Astrocyte (in vitro differentiated cells and primary cell): ENCODE measurements at places on chromosomes 6 and 20. TPM values are rescaled to one million over a fixed set of nuclear protein-coding genes. Genes with fewer than 3 reads are reported as not detected.

POFUT1 gene
- total RNA-seq = 60.6 and 65.5 TPM in 2 replicates

GSTA2 gene
- total RNA-seq = not detected in 2 replicates

RUNX2 gene
- total RNA-seq = 26.1 and 32.6 TPM in 2 replicates

TDP2 gene
- total RNA-seq = 27.2 and 27.3 TPM in 2 replicates

CBFA2T2 gene
- 12.2 and 14.6 TPM in 2 replicates for total RNA-seq

BPIFA1 gene
- total RNA-seq = not detected in 2 replicates

NKX2-2 gene
- not detected in 2 replicates for total RNA-seq

DNA sequence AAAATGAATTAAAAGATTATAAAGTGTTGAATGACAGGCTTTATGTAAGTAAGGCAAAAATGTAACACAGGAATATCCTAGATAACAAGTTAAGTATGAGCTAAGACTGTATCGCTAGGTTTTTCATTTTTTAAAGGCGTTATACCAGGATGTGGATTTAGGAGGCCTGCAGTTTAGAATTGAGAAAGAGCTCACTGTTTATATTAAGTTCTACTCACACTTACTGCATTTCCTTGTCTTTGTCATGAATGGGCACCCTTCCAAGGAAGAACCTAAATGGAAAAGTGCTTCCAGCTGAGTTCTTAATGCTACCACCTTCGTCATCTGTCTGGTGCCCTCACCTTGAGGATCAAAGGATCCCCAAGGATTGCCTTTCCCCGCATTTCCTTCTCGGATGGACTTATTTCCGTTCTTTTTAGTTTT is 148.7 kb downstream of the SOX4 start:
- H3K27me3 ChIP-seq = no peaks in the 10 kb centered on the region
- DNase-seq = peak; percentile 90

- peak; percentile 72 for DNase-seq
- peaks cover 8% of the 10 kb centered on the region for H3K4me1 ChIP-seq
- peak overlapping the region; percentile 46 for H3K27ac ChIP-seq
Observed at GRCh38 chr6:105045526-105045925, 88.6 kb downstream of the LIN28B start.

DNA sequence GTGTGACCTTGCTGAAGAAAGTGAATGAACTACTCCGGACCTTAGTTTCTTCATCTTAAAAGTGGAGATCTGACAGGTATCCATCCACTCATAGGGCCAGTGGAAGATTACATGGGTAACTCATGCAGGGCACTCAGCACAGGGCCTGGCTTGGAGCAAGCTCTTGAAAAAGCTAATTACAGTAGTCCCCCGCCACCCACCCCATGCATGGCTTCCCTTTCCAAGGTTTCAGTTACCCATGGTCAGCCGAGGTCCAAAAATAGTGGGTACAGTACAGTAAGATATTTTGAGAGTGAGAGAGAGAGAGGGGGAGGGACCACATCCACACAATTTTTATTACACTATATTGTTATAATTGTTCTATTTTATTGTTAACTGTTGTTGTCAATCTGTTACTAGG is 7.1 kb upstream of the PMEPA1 start:
- no peak overlapping the region for H3K4me3 ChIP-seq
- no peaks in the 10 kb centered on the region for H3K36me3 ChIP-seq
- peak overlapping the region; percentile 49 for H3K27ac ChIP-seq
- no peak for DNase-seq
- H3K27me3 ChIP-seq = peaks cover 2% of the 10 kb centered on the region

DNA sequence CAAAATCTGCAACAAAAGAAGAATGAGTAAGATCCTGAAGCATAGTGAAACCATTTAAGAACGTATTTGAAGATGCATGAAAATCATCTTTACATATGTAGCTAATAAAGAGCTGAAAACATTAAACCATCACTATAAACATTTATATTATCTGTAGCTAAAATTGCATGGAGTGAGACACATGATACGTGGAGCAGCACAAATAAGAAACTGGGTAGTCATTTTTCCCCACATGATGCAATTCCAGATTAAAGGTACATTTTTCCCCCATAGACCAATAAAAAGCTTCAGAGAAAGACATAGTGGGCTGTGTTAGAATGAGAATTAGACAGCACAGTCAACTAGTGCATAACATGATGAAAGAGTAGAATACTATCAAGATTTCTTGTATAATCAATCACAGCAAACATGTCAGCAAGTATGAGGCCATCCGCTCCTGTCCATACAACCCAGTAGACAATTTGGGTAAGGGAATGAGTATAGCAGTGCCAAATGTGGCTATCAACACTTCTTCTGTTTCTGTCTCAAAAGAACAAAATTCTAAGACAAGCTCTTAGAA is 67.0 kb downstream of the RSPO3 start:
- DNase-seq = no peak
- no peak overlapping the region for H3K27ac ChIP-seq
- H3K36me3 ChIP-seq = no peaks in the 10 kb centered on the region
- no peaks in the 10 kb centered on the region for H3K4me1 ChIP-seq
- no peaks in the 10 kb centered on the region for H3K27me3 ChIP-seq
- no peak overlapping the region for H3K4me3 ChIP-seq

DNA sequence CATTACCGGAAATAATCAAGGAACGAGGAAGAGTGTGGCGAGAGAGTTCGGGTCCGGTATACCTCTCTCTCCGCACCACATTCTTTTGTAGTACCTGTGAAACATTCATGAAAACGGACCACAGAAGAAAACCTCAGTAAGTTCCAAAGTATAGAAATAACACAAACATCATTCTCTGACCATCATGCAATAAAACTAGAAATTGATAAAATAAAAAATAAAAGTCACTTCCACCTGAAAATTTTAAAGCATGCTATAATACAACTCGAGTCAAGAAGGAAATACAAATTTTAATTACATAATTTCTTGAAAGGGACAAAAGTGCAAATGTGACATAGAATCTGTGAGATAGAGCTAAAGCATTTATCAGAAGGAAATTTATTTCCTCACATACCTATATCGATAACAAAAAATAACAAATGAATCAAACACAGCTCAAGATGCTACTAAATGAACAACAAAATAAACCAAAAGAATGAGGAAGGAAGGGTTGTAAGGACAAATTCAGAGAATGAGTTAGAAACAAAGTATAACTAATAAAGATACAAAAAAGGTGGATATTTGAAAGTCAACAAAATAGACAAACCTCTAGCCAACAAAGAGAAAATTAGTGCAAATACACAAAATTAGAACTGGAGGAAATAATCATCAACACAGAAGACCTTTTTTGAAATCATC is 84.2 kb downstream of the TRIM27 start:
- no peak overlapping the region for H3K27ac ChIP-seq
- DNase-seq = no peak
- H3K4me3 ChIP-seq = peak overlapping the region; percentile 86
- no peaks in the 10 kb centered on the region for H3K36me3 ChIP-seq

DNA sequence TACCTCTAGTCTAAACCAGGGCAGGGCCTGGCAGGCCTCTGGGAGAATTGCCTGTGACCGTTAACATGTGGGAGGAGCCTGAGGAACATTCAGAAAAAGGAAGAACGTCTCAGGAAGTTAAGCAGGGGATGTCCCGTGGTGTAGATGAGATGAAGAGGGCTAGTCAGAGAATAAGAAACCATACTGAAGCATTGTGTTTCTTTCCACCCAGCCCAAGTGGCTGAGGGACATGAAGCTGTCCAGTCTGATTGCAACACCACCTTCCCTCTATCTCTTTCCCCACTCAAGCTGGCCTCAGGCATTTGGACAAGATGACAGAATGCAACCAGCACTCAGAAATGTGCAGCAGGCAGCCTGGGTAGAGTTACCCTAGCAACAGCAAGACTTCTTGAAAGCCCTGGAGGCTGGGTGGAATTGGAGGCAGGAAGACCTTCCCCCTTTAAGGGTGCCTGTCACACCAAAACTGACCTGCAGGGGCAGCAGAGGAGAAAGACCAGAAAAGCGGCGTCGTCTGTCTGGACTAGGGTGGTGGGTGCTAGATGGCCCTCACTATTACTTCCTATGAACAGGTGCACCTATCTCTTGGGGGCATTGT is 186.1 kb downstream of the UNC5CL start:
- H3K4me1 ChIP-seq = no peaks in the 10 kb centered on the region
- no peaks in the 10 kb centered on the region for H3K27me3 ChIP-seq
- H3K27ac ChIP-seq = no peak overlapping the region
- no peak overlapping the region for H3K4me3 ChIP-seq
- H3K36me3 ChIP-seq = no peaks in the 10 kb centered on the region

- DNase-seq = no peak
- peaks cover 17% of the 10 kb centered on the region for H3K4me1 ChIP-seq
- H3K36me3 ChIP-seq = peaks cover 40% of the 10 kb centered on the region
- H3K27ac ChIP-seq = no peak overlapping the region
- no peaks in the 10 kb centered on the region for H3K27me3 ChIP-seq
Observed at GRCh38 chr6:44255105-44255808, 2.1 kb downstream of the SLC35B2 start.

- peaks cover 12% of the 10 kb centered on the region for H3K4me1 ChIP-seq
- peak; percentile 73 for DNase-seq
- peak overlapping the region; percentile 11 for H3K27ac ChIP-seq
- H3K36me3 ChIP-seq = no peaks in the 10 kb centered on the region
Observed at GRCh38 chr6:42190554-42191183, 4.1 kb downstream of the GUCA1B start.

DNA sequence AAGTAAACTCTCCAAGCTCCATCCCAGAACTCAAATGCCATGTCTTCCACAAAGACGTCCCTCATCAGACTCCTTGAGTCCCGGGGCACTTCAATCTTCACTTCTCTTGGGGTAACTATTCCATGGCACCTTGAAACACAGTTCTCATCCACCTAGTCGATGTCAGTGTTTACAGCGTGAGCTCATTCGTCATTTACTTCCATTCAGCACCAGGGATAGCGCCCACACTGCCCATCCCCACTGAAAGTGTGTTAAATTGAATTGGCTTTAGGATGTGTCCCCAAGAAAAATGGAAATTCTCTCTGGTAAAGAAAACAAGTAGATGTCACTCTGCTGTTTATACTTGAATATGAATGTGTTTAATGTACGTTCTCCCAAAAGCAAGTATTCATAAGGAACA is 31.3 kb downstream of the KCNK15 start:
- H3K27me3 ChIP-seq = peaks cover 5% of the 10 kb centered on the region
- no peaks in the 10 kb centered on the region for H3K4me1 ChIP-seq
- no peak overlapping the region for H3K4me3 ChIP-seq

DNA sequence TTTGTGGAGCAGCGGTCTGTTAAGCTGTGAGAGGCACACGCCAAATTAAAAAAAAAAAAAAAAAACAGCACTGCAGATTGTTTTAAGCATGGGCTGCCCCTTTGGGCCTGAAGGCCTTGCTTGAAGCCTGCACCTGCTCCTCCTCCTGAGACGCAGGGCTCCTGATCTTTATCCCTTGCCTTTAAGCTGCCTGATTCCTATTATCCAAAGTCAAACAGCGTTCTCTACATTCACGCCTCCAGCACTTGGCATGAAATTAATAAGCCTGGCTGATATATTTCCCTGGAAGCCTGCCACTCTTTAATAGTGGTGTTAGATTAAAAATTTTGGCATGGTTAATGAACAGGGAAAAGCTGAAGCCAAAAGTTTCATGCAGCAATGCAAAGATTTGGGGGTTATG is 163.9 kb downstream of the FAXC start:
- no peak for DNase-seq
- no peaks in the 10 kb centered on the region for H3K4me1 ChIP-seq
- H3K4me3 ChIP-seq = no peak overlapping the region
- no peaks in the 10 kb centered on the region for H3K36me3 ChIP-seq
- no peak overlapping the region for H3K27ac ChIP-seq
- no peaks in the 10 kb centered on the region for H3K27me3 ChIP-seq

DNA sequence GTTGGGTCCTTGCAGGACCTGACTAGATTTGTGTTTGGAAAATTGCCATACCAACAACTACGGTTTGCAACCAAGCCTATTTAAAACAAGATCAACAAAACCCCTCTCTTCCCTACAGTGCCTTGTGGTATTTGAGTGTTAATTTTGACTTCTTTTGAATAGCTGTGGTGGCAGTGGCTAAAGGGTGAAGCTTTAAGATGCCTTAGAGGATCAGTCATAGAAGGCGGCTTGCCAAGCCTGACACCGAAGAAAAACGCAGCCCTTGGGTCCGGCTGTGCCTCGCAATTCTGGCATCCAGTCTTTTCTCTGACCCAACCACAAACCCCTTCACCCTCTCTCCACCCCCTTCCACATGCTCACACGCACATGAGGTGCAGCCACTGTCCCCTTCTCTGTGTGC is 32.6 kb downstream of the BMP6 start:
- H3K4me1 ChIP-seq = peaks cover 15% of the 10 kb centered on the region
- H3K27me3 ChIP-seq = peaks cover 30% of the 10 kb centered on the region
- no peaks in the 10 kb centered on the region for H3K36me3 ChIP-seq
- no peak overlapping the region for H3K4me3 ChIP-seq
- H3K27ac ChIP-seq = no peak overlapping the region
- DNase-seq = peak; percentile 98

DNA sequence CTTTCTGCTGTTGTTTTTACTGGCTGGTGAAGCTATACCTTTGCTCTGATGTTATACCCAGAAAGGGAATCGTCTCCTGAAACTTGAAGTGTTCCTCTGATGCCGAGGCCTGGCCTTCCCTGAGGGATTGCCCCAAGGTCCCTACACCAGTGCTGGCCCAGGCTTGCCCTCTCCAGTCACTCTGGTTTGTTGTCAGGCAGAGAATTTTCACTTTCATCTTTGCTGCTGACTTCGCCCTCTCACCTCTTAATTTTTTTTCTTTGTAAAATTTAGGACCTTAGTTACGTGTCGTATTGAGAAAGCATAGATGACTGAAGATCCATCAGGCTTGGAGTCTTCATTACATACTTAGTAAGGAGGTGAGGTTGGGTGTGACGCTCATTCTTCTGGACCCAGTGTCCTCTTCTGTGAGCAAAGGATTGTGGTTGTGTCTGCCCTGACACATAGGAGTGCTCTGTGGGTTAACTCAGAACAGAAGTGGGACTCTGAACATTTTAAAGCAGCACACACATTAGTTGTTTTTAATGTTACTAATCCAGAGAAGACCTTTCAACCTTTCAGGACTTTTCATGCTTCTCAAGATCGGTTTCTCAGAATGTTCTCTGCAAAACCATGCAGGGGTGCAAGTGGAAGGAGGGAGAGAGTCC is 45.4 kb downstream of the TULP4 start:
- no peak overlapping the region for H3K4me3 ChIP-seq
- no peaks in the 10 kb centered on the region for H3K36me3 ChIP-seq

DNA sequence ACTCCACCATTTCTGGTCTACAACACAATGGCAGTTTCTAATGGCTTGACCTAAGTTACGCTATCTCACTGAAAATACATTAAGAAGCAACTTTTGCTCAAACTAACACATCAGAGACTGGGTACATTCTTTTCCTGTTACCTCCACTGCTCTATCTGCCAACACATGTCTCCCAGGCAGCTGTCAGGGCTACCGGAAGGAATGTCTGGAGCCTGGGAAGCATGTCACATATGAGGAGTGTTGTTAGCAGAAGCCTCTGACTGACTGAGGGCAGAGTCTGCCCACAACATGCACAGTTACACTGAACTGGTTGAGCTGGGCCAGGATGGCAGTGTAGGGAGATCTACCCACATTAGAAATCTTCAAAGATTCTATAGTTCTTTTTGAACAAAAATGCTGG is 264.5 kb downstream of the KIF16B start:
- no peak overlapping the region for H3K27ac ChIP-seq
- peak; percentile 3 for DNase-seq
- no peaks in the 10 kb centered on the region for H3K27me3 ChIP-seq
